NCI-H510A treated with DMSO at 0.1 percent for 48 hours (cell line): ENCODE measurements at places on chromosomes 11 and 22.

GRCh38 chr11:58192229-58192628 lies 3.4 kb downstream of the OR9Q2 start:
- no peak for DNase-seq

DNA sequence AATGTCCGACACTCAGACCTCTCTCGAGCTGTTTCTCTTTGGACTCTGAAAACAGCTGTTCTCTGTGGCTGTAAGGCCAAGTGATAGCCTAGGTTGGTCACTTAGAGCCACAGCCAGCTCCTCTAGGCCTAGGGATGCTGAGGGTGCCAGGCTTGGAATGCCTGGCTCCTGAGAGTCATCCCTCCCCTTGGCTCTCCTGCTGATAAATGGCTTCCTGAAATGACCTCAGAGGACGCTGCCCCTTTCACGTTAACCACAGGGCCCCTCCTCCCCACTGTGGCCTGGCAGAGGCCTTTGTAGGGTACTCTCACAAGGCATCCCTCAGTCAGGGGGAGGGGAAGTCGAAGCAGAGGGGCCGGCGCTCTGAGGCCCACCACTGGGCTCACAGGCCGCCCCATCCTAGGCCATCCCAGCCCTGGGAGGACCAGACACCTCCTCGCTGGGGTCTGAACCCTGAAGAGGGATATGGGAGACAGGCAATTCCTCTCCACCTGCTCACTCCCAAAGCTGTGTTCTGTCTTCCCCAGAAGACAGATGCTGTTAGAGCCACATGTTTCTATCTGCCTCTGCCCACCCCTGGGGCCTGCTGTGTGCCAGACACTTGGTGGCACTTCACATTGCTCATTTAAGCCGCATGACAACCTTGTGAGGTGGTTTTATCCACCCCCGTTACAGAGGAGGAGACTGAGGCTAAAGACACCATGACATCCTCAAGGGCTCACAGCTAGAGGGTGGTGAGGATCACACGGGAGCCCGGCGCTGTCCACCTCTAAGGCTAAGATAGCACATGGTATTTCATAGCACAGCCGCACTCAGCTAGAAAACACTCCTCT lies 50.9 kb downstream of the ARFGAP3 start:
- DNase-seq, result no peak

- DNase-seq, result no peak
Measured at GRCh38 chr11:80473562-80473961, 1032.7 kb upstream of the TENM4 start.

DNA sequence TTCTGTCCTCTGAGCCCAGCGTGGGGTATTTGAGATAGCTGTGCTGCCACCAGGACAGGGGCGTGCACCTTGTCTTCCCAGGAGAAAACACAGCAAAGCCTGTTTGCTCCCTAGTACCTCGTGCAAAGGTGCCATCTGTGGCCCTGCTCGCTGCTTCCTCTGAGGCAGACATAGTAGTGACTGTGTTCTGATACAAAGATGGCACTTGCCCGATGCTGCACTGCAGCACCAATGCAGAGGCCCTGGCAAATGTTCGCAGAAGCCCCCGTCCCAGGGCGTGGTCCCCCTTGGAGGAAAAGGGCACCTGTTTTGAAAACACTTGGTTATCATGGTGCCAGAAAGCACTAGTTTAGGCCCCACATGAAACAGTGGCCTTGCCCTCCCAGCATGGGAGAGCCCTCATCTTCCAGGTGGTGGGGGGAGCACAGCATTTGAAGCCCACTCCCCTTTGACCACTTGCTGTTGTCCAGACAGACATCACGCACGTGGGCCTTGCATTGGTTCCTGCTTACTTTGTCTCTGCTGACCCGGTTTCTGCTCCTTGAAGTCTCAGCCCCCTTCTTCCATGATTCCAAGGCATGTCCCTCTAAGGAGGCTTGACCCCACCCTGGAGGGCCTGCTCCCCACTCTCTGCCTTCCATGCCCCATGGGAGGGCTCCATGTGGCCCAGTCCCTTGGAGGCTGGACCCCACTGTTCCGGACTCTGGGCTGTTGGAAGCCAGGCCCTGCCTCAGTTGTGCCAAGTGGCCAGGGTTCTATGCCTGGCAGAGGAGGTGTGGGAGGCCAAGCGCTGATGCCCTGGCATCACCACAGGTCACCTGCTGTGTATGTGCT lies 109.4 kb downstream of the KCNQ1OT1 start:
- no peak for DNase-seq

GRCh38 chr22:45376703-45377102 lies 36.7 kb downstream of the SMC1B start:
- DNase-seq, result no peak

GRCh38 chr22:44392446-44392921 lies 79.7 kb upstream of the SHISAL1 start:
- DNase-seq, result no peak

DNA sequence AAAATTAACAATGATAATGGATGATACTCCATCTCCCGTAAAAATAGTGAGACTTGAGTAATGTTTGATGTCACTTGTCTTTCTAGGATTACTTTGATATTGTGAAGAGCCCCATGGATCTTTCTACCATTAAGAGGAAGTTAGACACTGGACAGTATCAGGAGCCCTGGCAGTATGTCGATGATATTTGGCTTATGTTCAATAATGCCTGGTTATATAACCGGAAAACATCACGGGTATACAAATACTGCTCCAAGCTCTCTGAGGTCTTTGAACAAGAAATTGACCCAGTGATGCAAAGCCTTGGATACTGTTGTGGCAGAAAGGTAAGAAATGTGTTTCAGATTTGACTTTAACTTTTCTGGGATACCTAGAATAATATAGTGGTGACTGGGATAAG lies 48.0 kb upstream of the L3MBTL2 start:
- DNase-seq, result no peak

DNA sequence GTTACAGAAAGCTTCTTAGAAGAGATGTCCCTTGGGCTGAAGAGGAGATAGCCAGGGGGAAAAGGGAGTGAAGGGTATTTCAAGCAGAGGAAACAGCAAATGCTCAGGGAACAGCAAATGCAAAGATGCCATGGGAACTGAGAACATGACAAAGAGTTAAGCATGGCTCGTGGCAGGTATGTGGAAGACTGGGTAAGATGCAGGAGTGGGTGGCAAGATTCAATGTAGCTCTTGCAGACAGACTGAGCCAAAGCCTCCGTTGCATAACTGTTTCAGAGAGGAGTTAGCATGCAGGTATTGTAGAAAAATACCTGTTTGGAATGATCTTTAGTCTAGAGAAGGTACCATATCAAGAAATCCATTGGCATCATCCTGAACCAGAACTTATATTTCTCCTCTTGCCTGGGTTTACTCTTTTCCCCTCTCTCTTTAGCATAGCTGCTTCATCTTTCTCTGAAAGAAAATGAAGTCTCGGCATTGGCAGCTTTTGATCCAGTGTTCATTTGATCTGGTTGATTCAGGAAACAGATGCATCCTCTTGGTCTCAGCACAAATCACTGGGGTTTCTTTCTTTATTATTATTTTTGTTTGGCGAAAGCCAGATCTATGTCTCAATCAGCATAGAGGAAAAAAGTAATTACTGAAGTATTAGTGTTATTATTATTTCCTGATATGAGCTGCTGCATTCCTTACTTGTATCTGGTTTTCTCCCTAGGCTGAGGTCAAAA lies 41.7 kb upstream of the NUP160 start:
- no peak for DNase-seq

DNA sequence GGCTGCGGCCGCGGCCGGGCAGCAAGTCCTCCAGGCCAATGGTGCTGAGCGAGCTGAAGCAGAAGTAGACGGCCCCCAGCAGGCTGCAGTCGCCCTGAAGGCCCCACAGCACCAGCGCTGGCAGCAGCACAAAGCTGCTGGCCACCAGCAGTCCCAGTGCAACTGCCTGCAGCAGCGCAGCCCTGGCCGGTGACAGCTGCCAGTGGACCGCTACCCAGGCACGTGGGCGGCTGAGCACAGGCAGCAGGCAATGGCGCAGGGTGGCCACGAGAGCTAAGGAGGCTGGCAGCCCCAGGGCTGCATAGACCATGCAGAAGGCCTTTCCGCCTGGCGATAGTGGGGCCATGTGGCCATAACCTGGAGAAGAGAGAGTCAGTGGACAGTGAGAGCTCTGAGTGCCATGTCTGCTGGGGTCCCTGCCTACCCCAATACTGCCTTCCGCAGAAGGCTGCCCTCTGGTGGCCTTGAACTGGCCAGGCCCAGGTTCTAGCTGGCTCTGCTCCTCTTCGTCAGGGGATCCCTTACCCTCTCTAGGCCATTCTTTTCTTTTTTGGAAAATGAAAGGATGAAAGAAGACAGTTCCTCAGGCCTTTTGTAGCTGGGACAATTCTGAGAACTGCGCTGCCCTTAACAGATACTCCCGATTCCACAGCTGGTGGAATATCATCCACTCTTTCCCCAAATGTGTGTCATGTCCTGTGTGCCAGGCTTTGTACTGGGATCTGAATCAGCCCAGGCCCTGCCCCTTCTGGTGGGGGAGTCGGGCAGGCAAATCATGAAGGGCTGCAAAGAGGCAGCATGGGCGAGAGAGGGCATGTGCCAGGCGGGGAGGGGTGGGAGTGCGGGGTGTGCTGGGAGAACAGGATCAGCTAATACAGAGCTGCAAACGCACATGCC lies 1.8 kb downstream of the KCNK7 start:
- no peak for DNase-seq

DNA sequence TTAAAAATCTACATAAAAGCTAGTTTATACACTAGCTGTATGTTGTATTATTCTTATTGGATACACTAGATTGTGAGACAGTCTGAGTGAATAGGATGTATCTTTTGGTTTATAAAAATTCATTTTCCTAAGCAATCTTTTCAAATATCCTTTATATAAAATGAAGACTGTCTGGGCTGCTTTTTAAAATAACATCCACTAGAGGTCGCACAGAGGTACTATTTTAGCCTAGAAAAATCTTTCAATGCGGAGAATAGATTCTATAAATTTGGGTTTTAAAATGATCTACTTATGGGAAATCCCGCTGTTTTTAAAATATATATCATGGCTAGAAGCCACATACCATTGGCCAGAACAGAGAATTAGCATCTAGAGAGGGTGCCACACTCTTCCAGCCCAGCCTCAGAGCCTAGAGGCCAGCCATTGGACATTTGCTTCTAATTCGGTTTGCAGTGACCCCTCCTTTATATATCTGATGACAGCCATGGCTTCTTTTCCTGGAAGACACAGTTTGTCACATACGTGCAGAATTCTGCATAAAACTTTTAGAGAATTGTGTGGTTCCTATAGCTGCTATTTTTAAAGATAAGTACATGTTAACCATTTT lies 7.3 kb downstream of the C11orf97 start:
- peak; percentile 33 for DNase-seq

- DNase-seq, result no peak
Measured at GRCh38 chr11:125701858-125702621, 21.4 kb upstream of the ACRV1 start.
